ENCODE measurements at places on chromosomes 16 and 17.

DNA sequence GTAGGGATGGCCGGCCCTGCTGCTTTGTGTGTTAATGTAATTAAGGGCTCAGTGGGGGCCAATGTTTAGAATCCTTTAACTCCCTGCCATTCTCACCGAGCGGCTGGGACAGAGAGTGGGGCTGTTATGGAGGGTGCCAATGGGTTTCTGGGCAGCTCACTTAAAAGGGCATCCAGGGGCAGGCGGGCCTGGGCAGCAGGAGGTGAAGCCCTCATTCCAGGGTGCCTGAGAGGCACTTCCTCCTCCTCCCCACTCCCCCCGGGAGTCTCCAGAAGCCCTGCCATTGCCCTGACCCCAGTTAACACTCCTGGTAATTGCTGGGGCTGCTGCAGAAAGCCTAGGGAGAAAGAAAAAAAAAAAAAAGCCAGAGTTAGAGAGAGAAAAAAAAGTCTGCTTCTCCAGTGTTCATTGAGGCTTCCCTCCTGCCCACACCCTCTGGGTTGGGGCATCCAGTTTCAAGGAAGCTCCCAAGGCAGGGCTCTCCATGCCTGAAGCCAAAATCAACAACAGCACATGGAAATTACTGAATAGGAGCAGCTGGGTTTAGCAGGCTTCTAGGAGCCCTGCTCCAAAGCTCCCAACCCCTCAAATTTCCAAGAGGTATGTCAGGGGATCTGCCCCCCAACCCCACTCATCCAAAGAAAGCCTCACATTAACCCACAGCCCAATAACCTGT lies 28.0 kb downstream of the CUEDC1 start:
- DNase-seq: no peak

DNA sequence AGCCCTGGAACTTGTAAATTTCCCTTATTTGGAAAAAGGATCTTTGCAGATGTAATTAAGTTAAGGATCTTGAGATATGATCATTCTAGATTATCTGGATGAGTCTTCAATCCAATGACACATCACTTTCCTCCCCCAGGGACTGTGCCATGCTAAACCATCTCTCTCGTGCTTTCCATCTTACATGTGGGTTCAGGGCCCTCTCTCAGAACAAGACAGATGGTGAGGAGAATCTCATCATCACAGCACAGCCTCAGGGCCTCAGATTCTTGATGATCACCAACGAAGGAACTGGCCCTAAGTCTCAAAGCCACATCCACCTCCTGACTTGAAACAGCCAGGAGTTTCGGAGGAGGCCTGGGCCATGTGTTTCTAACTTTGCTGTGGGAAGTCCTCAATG lies 78.7 kb downstream of the LITAF start:
- DNase-seq: no peak

GRCh38 chr17:76445697-76446448 lies 7.1 kb downstream of the UBE2O start:
- no peak for DNase-seq

DNA sequence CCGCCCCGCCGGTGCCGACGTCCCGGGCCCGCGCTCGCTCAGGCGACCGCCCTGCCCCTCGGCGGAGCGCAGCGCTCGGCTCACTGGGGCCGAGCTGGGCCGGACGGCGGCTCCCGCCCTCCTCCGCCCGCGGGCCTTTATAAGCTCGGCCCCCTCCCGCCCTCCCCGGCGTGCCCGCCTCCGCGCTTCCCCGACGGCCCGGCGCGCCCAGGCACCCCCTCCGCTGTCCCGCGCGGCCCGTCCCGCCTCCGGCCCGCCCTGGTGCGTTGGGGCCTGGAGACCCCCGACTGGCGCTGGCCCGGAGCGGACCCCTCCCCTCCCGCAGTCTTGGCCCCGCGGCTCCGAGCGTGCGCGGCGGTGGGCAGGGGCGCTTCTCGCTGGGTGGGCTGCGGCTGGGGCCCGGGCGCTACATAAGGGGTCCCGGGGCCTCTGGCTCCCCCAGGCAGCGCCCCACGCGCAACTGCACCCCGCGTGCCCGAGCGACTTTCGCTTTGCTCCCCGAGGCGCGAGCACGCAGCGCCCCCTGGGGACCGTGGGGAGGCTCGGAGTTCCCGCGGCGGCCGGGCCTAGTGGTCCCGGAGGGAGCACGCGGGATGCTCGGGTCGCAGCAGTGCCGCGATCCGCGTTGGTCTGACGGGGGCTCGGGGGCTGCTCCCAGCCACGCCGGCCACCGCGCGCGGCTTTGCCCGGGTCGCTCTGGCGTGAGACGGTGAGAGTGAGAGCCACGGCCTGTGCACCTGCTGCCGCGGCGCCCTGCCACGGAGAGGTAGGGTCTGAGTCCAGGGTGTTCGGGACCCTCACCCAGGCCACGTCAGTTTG lies at the start of gene PIEZO1:
Gene PIEZO1, minus strand, starts transcription at position 115 of the 819 bp plus-strand sequence. CDS start 256 bp downstream, outside the sequence.
- DNase-seq: peak; percentile 72

DNA sequence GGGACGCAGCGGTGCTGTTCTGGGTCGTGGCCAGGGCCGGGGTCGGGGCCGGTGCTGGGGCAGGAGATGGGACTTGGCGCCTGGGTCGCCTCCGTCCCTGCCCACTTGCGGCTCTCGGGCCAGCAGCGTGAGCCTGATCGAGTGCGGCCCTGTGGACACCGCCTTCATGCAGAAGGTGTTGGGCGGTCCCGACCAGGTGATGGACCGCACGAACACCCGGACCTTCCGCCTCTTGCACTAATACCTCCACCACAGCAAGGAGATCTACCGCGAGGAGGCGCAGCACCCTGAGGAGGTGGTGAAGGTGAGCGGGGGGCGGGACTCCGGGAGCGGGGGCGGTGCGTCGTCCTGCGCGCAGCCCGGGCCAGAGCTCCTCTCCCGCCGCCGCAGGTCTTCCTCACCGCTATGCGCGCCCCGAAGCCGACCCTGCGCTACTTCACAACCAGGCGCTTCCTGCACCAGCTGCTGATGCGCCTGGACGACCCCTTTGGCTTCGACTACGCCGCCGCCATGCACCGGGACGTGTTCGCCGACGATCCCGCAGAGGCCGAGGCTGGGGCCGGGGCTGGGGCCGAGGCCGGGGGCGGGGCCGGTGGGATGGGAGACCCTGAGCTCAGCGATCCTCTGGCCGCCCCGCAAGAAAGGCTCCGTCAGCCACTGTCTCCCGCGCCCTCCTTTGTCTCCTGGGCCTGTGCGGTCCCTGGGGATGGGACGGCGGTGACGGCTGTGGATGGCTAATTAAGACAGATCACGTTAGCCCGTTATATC lies 4.5 kb upstream of the HSD17B1 start:
- peak; percentile 27 for DNase-seq

DNA sequence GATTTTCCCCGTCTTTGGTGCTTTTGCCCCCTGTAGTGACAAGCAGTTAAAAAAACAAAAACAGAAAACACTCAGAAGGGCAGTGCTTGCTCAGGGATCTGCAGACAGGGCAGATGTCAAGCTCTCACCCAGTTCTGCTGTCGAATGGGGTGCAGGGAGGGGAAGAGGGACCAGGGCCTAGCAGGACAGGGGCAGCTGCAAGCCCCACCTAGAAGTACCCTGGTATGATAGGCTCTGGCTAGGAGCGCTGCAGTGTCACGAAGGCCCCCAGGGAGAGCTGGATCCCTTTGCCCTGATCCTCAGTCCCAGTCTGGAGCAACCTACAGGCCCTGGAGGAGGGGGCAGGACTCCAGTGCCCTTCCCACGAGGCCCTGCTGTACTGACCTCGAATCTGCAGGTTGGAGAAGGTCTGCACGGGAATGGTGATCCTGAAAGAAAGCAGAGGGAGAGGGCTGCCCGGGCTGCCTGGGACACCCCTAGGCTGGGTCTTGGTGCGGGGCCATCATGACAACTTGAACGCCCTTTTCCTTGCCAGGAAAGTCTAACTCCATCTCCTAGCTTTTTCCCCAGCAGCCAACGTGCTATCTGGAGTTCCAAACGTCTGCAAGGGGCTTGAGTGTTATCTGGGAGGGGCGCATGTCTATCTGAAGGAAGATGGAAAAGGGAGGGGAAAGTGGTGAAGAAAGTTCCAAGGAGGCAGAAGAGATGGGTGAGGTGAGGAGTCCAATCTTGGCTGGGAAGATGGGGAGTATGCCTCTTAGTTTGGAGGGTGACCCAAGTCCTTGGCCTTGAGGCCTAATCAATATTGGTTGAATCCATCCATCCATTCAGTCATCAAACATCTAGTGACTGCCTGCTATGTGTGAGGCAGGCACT lies 4.8 kb downstream of the GFAP start:
- no peak for DNase-seq

- DNase-seq: no peak
These were observed 28.6 kb upstream of the NDRG4 start for GRCh38 chr16:58471209-58471975.

GRCh38 chr16:17403156-17403809 lies 67.5 kb downstream of the XYLT1 start:
- DNase-seq: no peak

- no peak for DNase-seq
These were observed 147.9 kb upstream of the CHMP6 start for GRCh38 chr17:80843741-80844156.
